ENCODE measurements at places on chromosomes 12 and 14. TPM values are rescaled to one million over a fixed set of nuclear protein-coding genes. Genes with fewer than 3 reads are reported as not detected.

DNA sequence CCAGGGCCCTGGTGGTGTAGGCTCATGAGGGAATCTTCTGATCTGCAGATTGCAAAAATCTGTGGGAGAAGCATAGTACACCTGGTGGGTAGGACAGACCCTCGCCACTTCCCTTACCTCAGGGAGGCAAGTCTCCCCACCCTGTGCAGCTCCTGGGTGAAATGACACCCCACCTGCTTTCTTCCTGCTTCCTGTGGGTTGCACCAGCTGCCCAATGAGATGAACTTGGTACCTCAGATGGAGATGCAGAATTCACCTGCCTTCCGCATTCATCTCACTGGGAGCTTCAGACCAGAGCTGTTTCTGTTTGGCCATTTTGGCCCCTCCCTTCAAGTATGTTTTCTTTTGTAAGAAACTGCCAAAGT is 4.7 kb downstream of the CLEC2D start:
- no peaks in the 10 kb centered on the region for H3K36me3 ChIP-seq
- H3K4me1 ChIP-seq = peaks cover 18% of the 10 kb centered on the region
- no peaks in the 10 kb centered on the region for H3K27me3 ChIP-seq
- peak overlapping the region; percentile 66 for H3K27ac ChIP-seq

DNA sequence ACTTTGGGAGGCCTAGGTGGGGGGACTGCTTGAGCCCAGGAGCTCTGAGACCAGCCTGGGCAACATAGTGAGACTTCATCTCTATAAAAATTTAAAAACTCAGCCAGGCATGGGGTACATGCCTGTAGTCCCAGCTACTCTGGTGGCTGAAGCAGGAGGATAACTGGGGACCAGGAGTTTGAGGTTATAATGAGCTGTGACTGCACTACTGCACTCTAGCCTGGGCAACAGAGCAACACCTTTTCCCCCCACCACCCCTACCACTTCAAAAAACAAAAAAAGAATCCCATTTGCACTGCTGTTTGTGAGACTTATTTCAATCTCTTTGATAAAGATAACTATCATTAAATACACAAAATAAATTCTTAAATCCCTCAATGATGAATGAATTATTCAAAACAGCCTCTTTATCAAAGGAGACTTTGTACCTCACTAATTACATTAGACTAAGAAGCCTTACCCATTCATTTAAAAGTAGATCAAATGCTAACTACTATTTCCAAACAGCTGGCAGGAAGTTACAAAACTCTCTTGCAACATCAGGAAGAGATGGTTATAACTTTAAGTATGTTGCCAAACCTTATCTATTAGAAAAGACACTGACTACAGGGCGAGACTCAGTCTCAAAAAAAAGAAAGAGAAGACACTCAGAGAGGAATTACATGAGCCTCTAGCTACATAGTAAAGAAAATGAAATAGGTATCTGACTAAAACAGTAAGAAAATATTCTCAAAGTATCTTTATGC is 14.7 kb downstream of the BLTP3B start:
- peak; percentile 14 for DNase-seq
- H3K4me1 ChIP-seq = peaks cover 6% of the 10 kb centered on the region
- no peaks in the 10 kb centered on the region for H3K27me3 ChIP-seq
- no peak overlapping the region for H3K4me3 ChIP-seq
- no peaks in the 10 kb centered on the region for H3K36me3 ChIP-seq
- H3K27ac ChIP-seq = no peak overlapping the region

The CEBPE gene
- not detected for total RNA-seq

DNA sequence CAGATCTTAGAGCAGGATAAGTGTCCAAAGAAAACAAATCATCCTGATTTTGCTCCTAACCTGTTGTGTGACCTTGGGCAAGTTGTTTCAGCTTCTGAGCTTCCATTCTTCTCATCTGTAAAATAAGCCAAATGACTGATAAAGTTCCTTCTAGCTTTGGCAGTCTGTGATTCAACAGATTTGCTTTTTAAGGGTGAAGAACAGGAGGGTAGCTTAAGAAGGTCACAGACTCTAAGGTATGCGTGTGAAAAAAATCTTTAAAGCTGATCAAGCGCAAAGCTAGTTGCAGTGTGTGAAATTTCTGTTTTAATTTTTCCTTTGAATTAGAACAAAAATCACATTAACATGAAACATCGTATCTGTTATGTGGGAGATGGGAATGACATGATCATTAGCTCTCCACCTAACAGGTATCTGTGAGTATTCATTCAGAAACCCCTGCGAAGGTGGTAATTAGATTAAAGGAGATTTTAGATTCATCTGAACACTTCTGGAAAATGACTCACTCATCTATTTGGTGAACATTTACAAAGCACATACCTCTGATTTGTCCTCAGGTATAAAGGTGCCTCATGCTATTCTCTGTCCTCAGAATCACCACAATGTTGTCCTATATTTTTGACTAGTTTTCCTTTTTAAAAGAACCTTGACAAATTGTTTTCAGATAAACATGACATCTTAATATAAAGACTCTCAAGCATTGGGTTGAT is 131.9 kb upstream of the CPM start:
- H3K4me3 ChIP-seq = no peak overlapping the region
- no peaks in the 10 kb centered on the region for H3K36me3 ChIP-seq
- peak overlapping the region; percentile 67 for H3K27ac ChIP-seq

The POTEM gene
- not detected for total RNA-seq

GRCh38 chr12:4960030-4960429 is 50.3 kb downstream of the KCNA1 start:
- no peaks in the 10 kb centered on the region for H3K36me3 ChIP-seq
- no peak overlapping the region for H3K27ac ChIP-seq
- no peaks in the 10 kb centered on the region for H3K4me1 ChIP-seq
- H3K27me3 ChIP-seq = peaks cover 17% of the 10 kb centered on the region
- no peak for DNase-seq

The SYNDIG1L gene
- not detected for total RNA-seq

The KRT6A gene
- total RNA-seq = 61.2 TPM

GRCh38 chr14:60679566-60680258 is 30.4 kb upstream of the SIX1 start:
- H3K4me1 ChIP-seq = no peaks in the 10 kb centered on the region
- H3K27ac ChIP-seq = no peak overlapping the region
- H3K36me3 ChIP-seq = no peaks in the 10 kb centered on the region

- no peak overlapping the region for H3K27ac ChIP-seq
- no peaks in the 10 kb centered on the region for H3K36me3 ChIP-seq
- no peak overlapping the region for H3K4me3 ChIP-seq
- no peaks in the 10 kb centered on the region for H3K4me1 ChIP-seq
Observed at GRCh38 chr12:97200181-97200580, 262.4 kb upstream of the RMST start.

DNA sequence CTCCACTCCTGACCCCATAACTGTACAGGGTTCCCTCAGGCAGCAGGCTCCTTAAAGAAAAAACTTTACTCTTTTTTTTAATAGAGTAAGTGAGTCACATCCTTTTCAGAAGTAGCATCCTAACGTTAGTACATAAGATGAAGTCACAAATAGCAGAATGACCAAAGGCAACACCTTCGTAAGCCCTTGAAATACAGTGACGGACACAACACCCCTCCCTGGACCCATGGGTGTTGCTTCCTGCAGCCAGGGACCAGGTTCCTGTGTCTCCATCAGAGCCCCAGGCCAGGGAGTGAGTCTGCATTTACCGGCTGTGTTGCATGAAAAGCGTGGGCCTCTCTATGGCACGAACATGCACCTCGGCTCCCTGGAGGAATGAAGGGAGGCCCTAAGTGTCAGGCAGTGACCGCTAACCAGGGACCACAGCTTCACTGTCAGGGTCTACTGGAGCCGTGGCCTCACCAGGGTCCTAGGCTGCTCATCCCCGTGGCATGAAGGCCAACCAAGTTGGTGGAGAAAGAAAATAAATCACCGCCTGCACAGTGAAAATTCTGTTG is 340.0 kb upstream of the SFSWAP start:
- H3K27me3 ChIP-seq = peaks cover 41% of the 10 kb centered on the region
- no peak overlapping the region for H3K27ac ChIP-seq
- DNase-seq = no peak
- H3K4me3 ChIP-seq = no peak overlapping the region
- no peaks in the 10 kb centered on the region for H3K4me1 ChIP-seq

GRCh38 chr12:14450479-14450878 is 85.0 kb downstream of the ATF7IP start:
- no peak overlapping the region for H3K4me3 ChIP-seq
- no peaks in the 10 kb centered on the region for H3K27me3 ChIP-seq
- H3K36me3 ChIP-seq = peaks cover 16% of the 10 kb centered on the region
